ENCODE measurements at places on chromosomes 13 and 19.

GRCh38 chr13:63938851-63939250, 2523.2 kb upstream of the PCDH20 start:
- DNase-seq = peak; percentile 1

DNA sequence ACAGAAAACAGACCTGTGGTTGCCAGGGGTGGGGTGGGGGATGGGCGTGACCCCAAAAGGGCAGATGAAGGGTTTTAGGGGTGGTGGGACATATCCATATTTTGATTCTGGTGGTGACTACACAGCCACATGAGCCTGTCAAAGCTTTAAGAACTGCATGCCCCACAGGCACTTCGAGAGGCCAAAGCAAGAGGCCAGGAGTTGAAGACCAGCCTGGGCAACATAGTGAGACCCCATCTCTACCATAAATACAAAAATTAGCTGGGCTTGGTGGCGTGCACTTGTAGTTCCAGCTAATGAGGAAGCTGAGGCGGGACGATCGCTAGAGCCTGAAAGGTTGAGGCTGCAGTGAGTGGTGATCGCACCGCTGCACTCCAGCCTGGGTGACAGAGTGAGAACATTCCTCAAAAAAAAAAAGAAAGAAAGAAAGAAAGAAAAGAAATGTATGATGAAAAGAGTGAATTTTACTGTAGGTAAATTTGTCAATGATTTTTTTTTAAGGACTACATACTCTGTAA, 18.9 kb upstream of the BCL3 start:
- no peak for DNase-seq

- DNase-seq = no peak
These were observed 104.6 kb downstream of the COL4A2 start for GRCh38 chr13:110411688-110412059.

- no peak for DNase-seq
These were observed 23.5 kb downstream of the SLC7A1 start for GRCh38 chr13:29571876-29572570.

- peak; percentile 39 for DNase-seq
These were observed 982 bp upstream of the DACT3 start for GRCh38 chr19:46661735-46662592.

DNA sequence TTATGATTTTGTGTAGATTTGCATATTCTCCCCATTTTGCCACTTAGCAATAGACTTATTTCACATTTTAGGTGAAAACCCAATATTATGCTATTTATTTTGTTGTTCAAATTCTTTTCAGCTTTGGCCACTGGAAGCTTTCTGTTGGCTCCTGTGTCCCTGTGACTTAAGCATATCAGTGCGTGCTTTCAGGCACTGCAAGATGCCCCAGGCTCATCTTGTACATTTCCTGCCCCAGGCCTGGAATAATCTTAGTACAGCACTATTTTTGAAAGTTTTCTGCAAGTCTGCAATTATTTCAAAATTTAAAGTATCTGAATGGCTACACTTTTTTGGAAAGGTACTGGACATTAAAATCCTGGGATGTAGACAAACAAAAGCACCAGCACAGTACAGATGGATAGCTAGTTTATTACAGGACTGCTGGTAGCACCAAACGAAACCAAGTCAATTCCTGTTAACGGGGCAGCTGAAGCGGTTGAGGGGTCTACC, 3.5 kb upstream of the CCNP start:
- DNase-seq = no peak

DNA sequence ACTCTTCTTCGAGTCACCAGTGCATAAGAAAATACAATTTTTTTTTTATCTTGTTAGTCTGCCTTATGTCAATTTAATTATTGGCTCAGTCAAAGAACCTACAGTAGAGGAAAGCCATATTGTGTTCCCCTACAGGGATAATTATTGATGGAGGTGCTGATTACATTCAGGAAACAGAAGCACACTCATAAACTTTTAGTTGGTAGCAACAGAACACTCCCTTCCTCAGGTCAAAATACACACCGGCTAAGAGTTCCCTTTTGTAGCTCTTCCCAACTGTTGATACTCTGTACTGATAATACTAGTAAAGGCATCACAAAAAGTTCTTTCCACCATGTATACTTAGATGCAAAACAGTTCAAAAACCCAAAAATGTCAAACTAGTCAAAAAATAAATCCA, 18.4 kb downstream of the FOXO1 start:
- no peak for DNase-seq

DNA sequence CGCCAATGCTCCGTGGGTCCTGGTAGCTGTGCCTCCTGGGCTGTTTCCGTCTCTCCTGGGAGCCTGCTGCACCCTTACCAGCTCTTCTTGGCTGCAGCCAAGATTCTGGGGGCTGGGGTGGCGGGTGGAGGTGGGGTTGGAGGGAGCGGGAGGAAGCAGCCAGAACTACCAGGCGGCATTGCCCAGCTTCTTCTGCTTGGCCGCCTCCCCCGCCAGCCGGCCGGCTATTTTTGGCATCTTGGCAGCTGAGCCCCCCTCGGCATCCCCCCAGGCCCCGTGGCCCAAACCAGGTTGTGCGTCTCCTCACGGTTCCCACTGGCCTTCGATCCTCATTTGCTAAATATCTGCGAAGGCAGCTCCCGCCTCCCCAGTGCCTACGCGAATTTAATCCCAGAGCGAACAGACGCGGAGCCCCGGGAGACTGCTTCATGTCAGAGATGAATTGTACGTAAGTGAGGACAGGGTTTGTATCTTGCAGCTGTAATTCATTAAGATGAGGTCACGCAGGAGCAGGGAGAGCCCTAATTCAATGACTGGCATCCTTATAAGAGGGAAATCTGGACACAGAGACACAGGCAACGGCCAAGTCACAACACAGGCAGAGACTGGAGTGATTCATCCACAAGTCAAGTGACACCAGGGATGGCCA, 12.8 kb upstream of the PEAK3 start:
- peak; percentile 59 for DNase-seq

DNA sequence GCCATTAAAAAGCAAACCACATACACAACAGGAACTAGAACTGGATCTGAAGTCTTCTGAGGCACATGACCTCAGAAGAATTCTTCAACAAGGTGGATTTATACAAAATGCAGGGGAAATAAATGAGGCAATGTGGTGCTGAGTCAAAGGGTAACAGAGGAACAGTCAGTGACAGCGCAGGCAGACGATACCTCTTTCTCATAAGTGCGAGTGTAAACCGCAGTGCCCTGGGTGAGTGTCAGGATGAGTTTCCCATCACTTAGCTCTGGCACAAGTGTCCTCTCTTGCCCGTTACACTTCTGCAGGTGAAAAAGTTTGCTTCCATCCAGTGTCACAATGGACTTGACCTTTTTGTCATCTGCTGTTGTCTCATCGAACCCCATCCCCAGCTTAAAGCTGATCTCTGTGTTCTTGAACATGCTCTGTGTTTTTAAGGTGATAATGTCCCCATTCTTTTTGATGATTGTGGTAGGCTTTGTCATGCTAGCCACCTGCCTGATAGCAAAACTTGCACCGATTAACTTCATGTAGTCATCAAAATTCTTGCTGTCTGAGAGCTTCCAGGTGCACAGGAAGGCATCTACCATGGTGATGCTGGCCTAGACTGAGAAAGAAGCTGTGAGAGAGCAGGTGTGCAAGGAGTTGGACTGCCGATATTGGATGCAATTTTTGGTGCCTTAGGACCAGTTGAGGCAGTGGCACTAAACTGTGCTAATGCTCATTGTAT, 97.3 kb downstream of the AKAP11 start:
- no peak for DNase-seq

DNA sequence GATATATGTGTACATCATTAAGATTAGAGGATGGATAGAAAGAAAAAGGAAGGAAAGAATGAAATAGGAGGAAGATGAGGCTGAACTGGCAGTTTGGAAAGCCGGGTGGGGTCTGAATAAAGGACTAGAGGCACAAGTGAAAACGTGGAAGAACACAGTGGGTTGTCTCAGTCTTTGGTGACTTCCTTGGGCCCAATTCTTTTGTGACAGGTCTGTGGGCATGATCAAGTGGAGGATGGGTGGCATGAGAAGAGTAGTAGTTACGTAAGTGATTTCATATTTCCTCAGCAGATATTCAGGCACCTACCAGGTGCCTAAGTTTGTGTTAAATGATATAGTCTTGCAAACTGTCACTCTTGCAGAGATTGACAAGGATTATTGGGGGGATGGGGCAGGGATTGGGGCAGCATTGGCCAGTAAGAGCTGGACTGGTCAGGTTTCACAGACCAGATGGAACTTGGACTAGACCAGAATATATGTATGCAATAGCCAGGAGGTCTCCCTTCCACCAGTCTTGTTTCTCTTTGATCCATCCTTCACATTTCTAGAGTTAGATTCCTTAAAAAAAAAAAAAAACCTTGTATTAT, 2.7 kb downstream of the TPP2 start:
- DNase-seq = no peak

DNA sequence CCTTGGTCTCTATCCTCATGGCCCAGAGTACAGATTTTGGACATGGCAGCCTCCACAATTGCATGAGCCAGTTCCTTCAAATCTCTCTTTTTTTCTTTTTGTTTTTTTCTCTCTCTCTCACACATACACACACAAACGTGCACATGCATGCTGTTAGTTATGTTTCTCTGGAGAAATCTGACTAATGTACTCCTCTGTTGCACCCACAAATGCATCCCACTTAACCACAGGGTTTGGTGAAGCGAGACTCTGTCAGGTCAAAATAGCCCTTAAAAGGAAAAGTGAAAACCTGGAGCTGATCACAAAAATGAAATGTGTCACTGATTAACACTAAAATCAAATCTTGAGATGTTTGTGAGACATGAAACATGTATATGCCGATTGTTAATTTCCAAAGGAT, 374.6 kb upstream of the ARGLU1 start:
- DNase-seq = no peak

DNA sequence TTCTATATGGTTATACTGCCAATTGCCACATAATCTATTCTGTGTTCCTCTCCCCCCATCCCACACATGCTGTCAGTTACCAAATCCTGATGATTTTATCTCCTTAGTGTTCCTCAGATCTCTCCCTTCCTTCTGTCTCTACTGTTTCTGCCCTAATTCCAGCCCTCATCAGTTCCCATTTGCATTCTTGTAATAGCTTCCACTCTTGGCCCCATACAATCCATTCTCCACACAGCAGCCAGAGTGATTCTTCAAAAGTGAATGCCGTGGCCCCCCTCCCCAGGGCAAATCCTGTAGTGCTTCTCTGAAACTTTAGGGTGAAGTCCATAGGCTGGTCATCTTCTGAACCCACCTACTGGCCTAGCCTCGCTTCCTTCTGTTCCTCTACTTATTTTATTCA, 114.4 kb downstream of the ZAR1L start:
- no peak for DNase-seq

- DNase-seq = no peak
These were observed 389.0 kb downstream of the OLFM4 start for GRCh38 chr13:53417601-53418000.

GRCh38 chr13:30572859-30573275, 44.9 kb upstream of the USPL1 start:
- DNase-seq = no peak

GRCh38 chr19:2761309-2761677, 21.5 kb upstream of the SLC39A3 start:
- DNase-seq = no peak

DNA sequence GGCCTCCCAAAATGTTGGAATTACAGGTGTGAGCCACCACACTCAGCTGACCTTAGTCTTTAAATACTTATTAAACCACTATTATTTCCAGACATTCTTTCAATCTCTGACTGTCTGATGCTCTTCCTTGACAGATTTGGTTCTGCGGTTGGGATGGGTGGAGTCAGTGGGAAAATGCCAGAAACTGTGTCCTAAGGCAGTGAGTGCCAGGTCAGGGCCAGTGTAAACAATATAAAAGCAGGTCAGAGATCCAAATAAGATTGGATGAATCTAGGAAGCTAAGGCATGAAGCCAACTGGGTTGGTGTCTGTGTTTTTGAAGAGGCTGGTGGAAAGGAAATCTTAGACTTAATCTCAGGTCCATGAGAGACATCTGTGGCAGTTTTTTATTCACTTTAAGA, 74.7 kb downstream of the KLF5 start:
- DNase-seq = no peak

- DNase-seq = no peak
These were observed 149.1 kb downstream of the KLF12 start for GRCh38 chr13:73984949-73985691.

- DNase-seq = no peak
These were observed 55.5 kb upstream of the SERP2 start for GRCh38 chr13:44318161-44318560.

- DNase-seq = no peak
These were observed 25.8 kb downstream of the PNPLA6 start for GRCh38 chr19:7561325-7561724.

DNA sequence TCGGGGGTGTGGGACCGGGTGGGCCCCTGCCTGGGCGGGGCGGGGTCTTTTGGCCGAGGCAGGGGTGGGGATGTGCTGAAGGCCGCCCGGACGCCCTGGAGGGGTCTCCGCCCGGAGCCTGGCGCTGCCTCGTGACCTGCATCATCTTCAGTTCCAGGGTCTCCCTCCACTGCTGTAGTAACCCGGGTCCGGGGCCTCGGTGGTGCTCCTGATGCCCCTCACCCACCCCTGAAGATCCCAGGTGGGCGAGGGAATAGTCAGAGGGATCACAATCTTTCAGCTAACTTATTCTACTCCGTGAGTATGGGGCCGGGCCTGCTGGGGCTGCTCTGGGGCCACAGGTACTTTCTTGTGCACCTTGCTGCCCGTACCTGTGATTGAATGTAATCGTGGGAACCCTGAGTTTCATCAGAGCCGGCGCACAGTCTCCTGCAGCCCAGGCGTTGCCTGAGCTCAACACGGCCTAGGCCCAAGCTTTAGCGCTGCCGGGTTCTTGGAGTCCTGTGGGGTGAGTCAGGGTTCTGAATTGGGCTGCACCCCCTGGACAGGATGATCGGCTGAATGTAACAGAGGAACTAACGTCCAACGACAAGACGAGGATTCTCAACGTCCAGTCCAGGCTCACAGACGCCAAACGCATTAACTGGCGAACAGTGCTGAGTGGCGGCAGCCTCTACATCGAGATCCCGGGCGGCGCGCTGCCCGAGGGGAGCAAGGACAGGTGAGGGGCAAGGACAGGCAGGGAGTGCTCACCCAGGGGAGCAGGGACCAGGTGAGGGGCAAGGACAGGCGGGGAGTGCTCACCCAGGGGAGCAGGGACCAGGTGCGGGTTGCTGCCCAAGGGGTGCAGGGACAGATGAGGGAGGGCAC, 10.5 kb downstream of the PEAK3 start:
- no peak for DNase-seq

Data from BJ (cell line).